ENCODE measurements at places on chromosomes 2 and 18.
A peak's percentile ranks its signal among the peaks of the same experiment; 100 is the strongest.

DNA sequence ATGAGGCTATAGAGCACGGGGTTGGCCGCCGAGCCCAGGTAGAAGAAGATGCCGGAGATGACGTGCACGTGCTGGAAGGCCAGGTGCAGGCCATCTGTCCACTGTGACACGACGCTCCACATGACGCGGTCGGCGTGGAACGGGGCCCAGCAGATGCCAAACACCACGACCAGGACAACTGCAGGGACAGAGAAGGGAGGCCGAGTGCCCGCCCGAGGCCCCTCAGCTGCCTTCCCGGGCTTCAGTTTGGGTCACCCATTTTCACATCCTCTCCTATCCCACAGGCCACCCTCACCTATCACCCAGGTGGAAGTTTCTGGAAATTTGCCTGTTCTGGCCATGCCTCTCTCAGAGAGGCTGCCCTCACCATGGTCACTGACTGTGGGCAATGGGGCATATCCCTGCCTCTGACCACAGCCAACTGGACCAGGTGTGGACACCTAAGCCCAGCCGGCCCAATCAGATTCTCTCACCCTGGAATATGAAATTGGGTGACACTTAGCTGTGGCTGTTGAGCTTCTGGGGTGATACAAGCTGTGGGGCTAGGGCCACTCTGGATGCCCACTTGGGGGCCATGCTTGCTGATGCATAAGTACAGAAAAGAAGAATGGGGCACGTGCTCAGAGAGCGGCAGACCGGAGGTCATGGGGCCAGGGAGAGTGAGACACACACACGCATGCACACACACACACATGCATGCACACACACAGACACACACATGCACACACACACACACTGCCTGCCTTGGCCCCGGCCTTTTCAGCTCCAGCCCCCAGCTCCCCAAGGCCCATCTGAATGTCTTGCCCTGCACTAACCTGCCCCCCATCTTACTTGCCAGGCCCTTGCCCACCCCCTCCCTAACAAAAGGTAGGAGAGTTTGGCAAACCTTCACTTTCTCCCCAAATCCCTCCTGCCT lies 4.7 kb downstream of the NMUR1 start:
- DNase-seq: no peak

DNA sequence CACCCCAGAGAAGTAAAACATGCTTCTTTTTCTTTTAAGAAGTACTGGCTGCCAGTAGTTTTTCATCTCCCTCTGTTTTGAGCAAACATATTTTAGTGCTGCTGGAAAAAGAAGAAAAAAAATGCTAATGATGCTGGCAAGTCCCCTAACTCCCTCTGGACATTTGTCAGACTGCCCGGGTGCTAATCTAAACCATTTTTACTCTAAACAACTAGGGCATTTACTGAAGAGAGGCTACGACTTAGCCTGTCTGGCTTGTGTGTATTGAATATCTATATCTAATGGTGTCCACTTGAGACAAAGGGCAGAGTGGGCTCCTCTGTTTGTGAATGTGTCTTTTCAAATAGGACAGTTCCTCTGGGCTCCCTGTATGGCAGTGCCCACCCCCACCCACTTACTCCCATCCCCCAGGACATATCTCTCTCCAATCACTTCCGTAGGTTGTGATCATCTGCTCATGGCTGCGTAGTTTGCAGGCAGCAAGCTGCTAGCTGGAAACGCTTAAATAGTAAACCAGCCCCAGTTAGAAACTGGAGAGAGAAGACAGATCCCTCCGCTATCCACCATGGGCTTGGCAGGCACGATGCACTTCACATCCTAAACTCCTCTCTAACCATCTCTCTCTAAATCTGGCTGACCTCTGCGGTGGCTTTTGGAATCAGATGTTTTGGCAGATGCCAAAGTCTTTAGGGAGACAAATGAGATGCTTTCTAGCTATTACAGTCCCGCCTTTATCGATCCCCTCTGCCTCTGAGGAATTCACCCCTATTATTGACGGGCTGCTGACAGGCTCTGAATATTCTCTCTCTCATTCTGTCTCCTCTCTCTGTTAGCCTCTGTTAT lies 58.3 kb downstream of the DOCK10 start:
- DNase-seq: no peak

- DNase-seq: no peak
These were observed 395.4 kb downstream of the EPHA4 start for GRCh38 chr2:221176667-221177066.

DNA sequence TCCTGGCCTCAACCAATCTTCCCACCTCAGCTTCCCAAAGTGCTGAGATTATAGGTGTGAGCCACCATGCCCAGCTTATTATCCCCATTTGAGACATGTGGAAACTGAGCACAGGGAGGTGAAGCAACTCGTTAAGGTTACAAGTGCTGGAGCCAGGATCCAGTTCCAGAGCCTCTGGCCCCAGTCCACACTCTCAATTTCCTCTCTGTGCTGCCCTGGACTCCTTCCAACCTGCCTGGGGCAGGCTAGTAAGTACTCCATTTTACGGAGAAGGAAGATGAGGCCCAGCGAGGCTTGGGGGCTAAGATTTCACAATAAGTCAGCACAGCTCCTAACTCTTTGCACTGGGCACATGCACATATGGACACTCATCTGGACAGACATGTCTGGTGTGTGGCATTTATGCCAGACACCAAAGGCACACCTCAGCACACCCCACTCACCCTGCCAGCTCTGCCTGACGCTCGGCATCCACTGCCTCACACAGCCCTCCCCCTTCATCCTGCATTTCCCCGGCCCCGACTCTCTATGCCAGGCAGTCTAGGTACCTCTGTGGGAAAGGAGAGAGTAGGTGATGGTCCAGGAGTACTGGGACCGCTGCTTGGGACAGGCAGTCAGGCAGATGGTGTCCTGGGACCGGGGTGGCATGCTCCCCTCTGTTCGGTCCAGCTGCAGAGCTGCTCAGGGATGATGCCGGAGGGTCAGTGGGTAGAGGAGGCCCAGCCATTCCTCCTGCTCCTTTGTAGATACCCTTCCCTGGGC lies 20.5 kb downstream of the CFAP65 start:
- DNase-seq: no peak

DNA sequence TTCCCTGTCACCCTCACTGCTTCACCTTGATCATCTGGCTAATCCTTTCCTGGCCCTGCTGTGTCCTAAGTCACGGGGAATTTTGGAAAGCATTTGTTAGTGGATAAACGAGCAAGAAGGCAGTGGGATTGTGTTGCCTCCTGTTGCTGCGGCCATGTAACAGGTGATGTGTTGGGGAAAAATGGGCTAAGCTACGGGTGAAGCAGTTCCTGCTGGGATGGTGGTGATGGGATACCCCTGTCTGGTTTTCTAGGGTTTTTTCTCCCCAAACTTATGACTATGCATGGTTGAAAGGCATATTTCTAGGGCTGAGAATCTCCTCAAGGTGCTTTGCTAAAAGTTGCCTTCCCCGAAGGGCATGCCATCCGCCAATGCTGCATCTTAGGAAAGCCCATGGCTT lies 68.1 kb downstream of the WDSUB1 start:
- DNase-seq: no peak

DNA sequence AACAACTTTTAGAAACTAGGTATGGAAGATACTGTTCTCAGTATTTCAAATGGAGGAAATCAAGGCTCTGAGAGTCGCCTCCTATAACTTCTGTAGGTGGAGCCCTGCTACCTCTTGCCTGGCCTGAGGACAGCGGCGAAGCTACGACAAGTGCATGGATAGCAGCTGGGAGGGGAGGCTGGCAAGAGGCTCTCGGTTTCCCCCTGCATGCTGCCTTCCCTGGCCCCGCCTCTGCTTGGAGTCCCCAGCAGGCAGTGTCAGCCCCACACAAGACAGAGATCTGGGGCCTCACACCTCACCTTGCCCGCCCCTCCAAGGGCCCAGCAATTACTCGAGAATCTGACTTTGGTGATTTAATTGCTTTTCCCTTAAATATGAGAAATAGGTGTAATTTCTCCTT lies 107.6 kb upstream of the POU3F3 start:
- no peak for DNase-seq

DNA sequence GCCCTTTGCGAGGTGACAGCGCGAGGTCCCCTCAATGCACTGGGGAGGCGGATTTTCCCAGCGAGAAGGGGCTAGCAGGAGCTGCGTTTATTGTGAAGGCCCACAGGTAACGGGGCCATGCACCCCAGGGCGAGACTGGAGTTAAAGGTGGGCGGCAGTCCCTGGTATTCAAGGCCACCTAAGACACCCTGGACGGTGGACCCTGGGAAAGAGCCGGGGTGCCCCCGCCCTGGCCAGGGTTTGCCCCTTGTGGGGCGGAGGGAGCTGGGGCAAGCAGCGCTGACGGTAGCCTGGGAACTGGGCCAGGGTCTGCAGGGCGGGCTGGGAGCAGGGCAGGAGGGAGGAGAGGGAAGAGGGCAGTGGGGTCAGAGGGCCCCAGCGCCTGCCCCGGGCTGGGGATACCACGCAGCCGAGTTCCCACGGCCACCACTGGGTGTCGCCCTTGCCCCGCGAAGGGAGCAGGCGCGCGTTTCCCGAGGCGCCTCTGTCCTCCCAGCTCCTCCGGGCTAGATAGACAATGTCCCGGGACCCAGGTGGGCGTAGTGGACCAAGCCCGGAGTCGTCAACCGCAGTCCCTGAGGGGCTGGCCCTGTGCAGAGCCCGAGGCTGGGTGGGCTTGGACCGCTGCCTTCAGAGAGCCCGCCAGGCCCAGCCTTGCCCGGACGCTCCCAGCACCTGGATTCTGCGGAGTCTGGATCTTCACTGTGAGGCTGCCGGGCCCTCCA lies 80.2 kb downstream of the SMAD4 start:
- peak; percentile 27 for DNase-seq

- no peak for DNase-seq
These were observed 754.4 kb downstream of the ADCYAP1 start for GRCh38 chr18:1658908-1659566.

GRCh38 chr18:37565977-37566478 lies 430 bp upstream of the CELF4 start:
- no peak for DNase-seq

DNA sequence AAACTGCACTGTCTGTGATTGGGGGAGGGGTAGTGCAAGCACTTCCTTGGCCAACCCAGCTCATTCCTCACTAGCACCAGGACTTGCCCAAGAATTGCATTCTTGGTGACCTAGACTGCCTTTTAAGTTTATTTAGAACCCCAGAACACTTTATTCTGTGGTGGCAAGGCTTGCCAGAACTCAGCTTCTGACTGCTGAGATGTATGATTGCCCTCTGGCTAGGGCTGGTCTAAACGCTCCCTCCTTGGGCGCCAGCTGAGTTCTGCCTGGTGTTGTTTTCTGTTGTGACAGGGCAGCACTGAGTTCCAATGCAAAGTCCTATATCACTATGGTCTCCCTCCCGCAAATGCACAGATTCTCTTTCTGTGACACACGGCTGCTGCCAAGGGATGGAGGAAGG lies 247.7 kb downstream of the ZNF385B start:
- DNase-seq: no peak

DNA sequence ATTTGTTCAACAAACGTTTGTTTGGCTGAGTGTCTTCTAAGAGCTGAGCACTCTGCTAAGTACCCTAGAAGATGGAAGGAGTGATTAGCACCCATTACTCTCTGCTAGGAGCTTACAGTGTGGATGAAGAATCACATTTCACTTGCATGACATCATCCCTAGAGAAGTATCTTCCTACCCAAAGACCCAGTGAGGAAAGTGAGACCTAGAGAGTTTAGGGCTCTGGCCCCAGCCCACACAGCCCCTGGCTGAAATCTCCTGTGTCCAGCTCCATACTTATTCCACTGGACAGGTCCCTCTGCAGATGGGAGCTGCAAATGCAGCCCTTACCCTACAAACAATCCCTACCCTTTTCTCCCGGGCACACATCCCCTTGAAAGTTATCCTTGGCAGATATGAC lies 26.8 kb upstream of the EPAS1 start:
- no peak for DNase-seq

- DNase-seq: no peak
These were observed 37.9 kb downstream of the ODC1 start for GRCh38 chr2:10410001-10410822.

- no peak for DNase-seq
These were observed 62.2 kb downstream of the KIAA2012 start for GRCh38 chr2:202135091-202135874.

GRCh38 chr2:74357627-74358026 lies 14.4 kb upstream of the SLC4A5 start:
- no peak for DNase-seq

DNA sequence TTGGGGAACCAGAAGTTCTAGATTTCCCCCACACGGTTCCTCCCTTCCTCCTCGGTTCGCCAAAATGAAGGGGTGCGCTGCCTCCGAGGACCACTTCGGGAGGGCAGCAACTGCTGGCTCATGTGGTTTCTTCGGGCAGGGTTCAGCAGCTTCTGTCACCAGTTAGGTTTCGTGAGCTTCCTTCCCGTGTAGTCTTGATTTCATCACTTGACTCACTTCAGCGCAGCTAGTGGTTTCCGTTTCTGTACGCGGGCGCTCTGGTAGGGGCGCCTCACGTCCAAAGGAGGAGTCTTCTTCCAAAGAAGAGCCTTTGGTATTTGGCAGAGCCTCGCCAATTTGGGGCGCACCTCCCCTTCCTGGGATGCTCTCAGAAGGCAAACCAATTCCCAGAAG lies 485 bp upstream of the GALNT3 start:
- DNase-seq: no peak

GRCh38 chr18:48918660-48919456 lies 31.9 kb downstream of the SMAD7 start:
- no peak for DNase-seq

GRCh38 chr2:46334389-46335271 lies 37.4 kb downstream of the EPAS1 start:
- DNase-seq: no peak

GRCh38 chr2:33421820-33422219 lies 54.6 kb upstream of the RASGRP3 start:
- no peak for DNase-seq

DNA sequence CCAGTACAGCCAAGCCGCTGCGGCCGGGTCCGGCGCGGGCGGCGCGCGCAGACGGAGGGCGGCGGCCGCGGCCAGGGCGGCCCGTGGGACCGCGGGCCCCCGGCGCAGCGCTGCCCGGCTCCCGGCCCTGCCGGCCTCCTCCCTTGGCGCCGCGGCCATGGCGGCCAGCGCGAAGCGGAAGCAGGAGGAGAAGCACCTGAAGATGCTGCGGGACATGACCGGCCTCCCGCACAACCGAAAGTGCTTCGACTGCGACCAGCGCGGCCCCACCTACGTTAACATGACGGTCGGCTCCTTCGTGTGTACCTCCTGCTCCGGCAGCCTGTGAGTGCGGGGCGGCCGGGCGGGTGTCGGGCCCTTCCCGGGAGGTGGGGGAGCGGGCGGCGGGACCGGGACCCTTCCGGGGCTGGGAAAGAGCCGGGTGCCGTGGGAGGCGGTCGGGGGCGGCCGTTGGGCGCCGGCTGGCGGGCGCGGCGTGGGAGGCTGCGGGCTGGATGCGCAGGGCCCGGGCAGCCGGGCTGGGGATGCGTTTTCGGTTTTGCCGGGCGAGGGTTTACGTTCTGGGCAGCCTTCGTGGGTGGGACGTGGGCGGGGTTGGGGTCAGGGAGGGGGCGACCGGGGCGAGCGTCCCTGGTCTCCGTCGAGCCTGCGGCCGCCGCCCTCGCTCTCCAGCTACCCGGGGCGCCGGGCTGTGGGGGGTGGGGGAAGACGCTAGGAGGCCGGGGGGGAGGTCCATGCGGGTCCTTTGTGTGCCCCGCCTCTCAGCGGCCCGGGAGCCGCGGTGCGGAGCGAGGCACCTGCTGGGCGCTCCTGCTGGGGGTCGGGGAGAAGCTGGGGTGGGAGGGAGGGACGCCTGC lies 537 bp downstream of the AGFG1 start:
- no peak for DNase-seq

- no peak for DNase-seq
These were observed 76.2 kb downstream of the MAP3K20 start for GRCh38 chr2:173151671-173152401.

- no peak for DNase-seq
These were observed 217.0 kb upstream of the DTNA start for GRCh38 chr18:34493099-34493544.
